ENCODE measurements at places on chromosomes 11 and 22. TPM values are rescaled to one million over a fixed set of nuclear protein-coding genes. Genes with fewer than 3 reads are reported as not detected.

DNA sequence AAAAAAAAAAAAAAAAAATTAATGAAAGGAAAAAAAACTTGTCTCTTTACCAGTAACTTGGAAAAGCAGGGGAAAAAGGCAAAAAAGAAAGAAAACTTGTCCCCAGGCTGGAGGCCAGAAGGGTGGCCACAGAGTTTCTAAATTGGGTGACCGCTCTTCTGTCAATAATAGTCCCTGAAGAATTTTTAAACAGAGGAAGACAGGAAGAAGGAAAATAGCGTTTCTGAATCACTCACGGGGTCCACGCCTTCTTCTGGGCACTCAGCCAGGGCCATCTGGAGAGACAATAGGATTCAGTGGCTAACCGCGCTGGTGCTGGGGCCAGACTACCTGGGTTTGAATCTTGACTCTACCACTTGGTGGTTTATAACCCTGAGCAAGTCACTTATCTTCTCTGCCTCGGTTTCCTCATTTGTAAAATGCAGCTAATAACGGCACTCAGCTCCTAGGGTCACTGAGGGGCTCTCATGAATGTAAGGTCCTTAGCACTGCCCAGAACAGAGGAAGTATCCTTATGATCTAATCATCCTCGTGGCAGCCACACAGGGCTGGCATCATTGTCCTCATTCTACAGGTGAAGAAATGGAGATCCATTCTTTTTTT, 7.0 kb downstream of the C11orf86 start:
- DNase-seq = peak; percentile 97

- DNase-seq = no peak
Measured at GRCh38 chr11:34625576-34625975, 4.7 kb downstream of the EHF start.

DNA sequence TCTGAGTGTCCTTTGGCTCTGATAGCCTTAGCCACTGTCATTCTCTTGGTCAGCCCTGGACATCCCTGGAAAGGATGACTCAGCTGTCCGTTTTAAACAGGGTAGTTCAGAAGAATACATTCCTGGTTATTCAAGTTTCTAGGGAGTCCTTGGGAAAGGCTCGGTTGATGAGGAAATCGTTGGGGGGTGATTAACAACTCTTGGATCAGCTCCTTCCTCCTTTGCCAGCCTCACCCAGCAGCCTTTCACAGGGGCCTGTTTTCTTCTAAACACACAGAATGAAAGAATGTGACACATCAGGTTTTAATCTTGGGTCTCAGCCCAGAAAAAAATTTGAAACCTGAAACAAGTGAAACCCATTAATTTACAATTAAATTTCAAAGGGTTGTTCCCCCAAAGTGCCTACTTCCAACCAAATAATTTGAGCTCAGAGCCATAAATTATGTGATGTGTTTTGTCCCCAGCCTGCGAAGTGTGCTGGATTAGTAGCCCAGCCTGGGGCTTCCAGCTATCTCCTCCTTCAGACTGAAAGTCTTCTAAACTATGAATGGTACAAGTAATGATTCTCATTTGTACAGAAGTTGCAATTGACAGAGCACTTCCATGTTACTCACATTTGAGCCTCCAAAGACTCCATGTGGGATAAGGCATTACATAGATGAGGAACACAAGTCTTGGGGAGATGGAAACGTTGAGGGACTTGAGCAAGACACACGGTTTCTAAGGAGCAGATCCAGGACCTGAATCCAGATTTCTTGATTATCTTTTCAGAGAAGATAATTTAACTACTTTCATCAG, 19.3 kb upstream of the MRGPRX2 start:
- peak; percentile 69 for DNase-seq

GRCh38 chr11:62452261-62452660, 33.4 kb downstream of the SCGB1A1 start:
- no peak for DNase-seq

- DNase-seq = no peak
Measured at GRCh38 chr11:73403541-73403940, 27.3 kb downstream of the RELT start.

GRCh38 chr22:36589856-36590255, 60.9 kb upstream of the EIF3D start:
- no peak for DNase-seq

- no peak for DNase-seq
Measured at GRCh38 chr11:72534371-72535193, 100.3 kb upstream of the CLPB start.

NRIP3 gene
- total RNA-seq = not detected

- no peak for DNase-seq
Measured at GRCh38 chr11:105705786-105706530, 96.1 kb downstream of the GRIA4 start.

ROBO4 gene
- total RNA-seq = not detected

DNA sequence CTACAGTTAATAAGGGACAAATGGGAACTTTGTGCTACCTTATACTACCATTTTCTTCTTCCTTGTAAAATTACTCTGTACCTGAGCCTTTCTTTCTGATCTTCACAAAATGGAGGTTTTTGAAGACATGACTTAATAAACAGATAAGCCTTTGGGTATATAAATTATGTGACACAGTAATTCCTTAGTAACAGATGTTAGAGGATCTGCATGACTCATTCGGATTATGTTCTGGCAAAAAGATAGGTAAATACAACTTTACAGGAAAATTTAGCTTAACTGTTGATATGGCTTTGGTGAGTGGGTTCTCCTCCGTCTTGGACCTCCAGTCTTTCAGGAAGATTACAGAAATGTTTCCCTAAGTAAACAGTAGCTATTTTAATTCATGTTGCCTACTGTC, 61.8 kb downstream of the BID start:
- DNase-seq = no peak

GRCh38 chr11:118636569-118637290, 29.3 kb downstream of the PHLDB1 start:
- DNase-seq = no peak

GRCh38 chr22:23737696-23738095, 13.2 kb downstream of the ZNF70 start:
- no peak for DNase-seq

DNA sequence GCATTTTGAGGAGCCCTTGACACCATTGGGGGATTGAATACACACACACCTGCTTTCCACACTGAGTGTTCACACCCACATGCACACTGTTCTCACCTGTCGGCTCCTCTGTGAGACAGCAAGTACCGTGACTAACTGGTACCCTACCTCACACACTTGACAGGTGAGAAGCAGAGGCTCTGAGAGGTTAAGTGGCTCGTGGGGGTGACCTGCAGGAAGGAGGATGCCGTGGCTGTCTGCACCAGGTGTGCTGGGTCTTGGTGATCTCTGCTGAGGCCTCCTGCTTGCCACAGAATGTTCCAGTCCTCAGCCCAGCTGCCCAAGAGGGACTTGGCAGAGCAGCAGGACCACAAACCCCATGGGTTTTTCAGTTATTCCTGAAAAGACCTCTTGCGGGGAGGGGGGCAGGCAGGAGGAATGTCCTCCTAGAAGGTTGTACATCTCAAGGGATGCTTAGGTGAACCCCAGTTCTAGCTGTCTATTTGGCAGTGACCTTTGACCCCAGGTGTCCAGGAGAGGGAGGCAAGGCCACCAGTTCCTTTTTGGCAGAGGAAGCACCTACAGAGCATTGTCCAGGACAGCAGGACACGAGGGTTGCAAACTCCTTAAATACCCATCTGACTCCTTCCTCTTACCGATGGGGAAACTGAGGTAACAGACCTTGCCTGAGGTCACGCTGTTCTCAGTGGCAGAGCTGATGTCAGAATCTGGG, 66.0 kb downstream of the SHISAL1 start:
- no peak for DNase-seq
